PC-9 (cell line): ENCODE measurements at places on chromosomes 4 and X.

GRCh38 chr4:87551361-87551760 lies 22.2 kb upstream of the SPARCL1 start:
- DNase-seq = no peak

DNA sequence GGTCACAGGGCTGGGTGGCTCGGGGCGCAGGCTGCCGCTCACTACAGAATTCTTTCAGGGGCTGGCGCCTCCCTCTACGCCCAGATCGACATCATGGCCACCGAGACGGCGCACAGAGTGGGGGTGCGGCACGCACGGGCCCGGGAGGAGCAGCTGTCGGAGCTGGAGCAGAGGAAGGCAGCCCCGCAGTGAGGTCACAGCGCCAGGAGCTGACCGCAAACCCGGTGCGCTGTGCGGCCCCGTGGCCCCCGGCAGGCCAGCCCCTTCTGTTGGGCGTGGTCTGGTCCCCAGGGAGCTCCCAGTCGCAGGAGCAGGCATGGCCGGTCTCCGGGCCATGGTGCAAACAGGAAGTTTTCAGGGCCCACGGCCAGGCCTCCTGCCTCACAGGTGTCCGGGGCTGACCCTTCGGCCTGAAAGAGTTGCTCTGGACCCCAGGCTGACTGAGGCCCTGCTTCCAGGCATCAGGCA lies 31.6 kb downstream of the LRPAP1 start:
- no peak for DNase-seq

- no peak for DNase-seq
Observed at GRCh38 chr4:6694177-6694901, 661 bp downstream of the S100P start.

DNA sequence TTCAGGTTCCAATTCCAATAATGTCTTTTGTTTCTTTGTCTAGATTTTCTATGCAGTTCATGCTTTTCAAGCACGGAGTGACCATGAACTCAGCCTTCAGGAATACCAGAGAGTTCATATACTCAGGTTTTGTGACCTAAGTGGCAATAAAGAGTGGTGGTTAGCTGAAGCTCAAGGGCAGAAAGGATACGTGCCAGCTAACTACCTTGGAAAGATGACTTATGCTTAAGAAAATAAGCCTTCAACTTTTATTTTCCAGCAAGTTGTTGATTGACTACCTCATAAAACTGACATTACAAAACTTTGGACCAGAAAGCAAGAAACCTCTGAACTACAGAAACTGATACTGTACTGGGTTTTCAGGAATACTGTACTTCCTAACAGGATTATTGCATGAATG lies 30.8 kb downstream of the INTS12 start:
- no peak for DNase-seq

- no peak for DNase-seq
Observed at GRCh38 chrX:71871367-71871766, 39.3 kb upstream of the NHSL2 start.

GRCh38 chr4:3220476-3221183 lies 28.3 kb upstream of the MSANTD1 start:
- no peak for DNase-seq

DNA sequence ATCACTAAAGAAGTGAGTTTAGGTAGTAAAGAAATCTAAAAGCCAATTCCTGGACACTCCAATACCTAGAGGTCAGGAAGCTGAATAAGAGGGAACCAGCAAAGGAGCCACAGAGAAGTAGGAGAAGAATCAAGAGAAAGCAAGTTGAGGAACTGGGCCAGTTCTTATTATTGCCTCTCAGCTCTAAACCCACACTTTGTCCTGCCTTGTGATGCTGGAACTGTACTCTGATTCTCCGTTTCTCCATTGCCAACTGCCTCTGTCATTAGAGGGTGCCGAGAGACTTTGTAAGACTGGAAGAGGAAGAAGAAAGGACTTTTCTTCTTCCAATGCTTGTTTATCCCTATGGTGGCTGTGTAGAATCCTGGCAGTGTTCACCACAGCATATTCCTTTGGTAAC lies 38.6 kb downstream of the NSUN7 start:
- no peak for DNase-seq
